ENCODE measurements at places on chromosomes 2 and 18.

DNA sequence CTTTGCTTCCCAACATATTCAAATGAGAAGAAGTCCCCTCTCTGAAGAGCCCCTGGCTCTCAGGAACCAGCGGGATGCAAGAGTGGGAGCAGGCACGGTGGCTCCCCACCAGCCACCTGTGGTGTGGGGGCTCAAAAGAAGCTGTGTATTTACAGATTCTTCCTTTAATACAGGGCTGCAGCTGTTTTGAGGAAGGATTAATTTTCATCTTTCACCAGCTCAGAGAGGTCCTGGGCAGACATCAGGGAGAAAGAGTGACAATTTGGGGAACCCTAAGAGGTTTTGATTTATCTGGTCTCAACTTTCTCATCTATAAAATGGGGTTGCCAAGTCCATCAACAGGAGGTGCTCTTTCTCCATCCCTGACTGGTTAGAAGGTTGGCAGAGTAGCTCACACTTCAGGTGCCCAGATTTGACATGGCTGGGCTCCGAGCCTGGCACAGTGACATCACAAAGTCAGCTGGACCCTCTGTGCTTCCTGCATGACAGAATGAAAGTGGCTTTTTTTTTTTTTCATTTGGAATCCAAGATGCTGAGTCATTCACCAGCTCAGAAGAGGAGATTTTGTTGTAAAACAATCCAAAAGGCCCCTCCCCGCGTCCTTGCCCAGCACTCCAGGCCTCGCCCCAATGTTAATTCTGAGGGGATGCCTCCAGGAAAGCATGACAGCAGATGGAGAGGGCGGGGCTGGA lies 15.5 kb upstream of the SIX2 start:
- DNase-seq, result no peak

- DNase-seq, result no peak
Measured at GRCh38 chr2:165927774-165928173, 25.8 kb downstream of the TTC21B start.

DNA sequence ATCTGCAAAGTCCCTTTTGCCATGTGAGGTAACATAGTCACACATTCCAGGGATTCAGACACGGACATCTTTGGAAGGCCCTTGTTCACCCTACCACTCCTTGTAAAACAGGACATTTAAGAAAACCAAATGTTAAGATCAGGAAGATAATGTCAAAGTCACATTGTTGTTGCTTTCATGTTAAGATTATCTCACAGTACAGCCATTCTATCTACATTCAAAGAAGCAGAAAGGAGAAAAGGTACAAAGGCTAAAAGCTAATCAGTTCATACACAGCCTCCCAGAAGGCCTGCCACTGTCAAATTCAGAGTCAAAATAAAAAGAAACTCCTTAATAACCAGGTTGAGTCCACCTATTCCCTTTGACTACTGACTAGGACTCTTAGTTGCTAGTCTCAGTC lies 573.7 kb downstream of the ARHGAP15 start:
- no peak for DNase-seq

DNA sequence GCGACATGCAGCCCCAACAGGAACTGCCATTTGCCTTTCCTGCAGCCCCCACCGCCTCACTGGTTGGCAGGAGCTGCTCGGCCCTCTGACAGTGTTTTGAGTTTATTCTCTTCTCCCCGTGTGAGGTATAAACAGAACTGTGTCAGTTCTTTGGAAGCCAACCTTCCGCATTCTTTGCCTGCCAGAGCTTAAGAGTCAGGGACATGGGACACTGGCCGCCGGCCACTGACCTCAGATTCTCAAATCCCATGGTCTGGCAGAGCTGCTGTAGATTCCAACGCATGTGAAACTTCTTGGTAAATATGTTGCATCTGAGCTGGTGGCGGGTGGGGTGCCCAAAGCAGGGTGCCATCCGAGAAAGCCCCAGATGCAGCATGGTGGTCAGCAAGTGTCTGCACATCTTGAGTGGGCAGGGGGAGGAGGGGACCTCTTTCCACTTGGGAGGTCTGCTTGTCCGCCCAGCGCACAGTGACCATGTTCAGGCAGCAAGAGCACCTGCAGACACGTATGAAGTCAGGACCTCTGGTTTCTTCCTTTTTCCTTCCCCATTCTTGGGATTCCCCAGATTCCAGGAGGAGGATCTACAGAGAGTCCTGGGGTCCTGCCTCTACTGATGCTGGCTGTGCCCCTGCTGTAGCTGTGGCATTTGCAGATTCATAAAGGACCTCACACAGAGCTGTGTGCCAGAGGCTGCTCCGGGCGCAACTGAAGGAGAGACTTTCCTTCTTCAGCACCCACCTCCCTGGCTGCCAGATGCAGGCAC lies 23.8 kb downstream of the ASB18 start:
- DNase-seq, result no peak

DNA sequence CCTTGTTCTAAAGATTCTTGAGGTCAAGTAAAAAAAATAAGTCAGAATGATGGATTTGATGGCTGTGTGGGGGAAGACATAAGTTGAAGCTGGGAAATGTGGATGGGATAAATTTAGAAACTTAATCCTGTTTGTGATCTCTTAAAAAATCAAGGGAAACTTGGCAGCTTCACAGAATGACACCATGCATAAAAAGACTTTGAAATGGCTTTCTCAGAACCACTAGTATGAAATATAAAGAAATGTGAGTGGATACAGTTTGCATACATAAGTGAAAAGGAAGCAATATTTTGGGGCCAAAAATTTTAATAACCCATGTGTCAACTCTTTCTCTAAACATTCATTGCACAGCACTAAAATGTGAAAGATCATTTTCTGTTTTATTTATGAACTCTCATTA lies 21.7 kb downstream of the CDH19 start:
- DNase-seq, result no peak

DNA sequence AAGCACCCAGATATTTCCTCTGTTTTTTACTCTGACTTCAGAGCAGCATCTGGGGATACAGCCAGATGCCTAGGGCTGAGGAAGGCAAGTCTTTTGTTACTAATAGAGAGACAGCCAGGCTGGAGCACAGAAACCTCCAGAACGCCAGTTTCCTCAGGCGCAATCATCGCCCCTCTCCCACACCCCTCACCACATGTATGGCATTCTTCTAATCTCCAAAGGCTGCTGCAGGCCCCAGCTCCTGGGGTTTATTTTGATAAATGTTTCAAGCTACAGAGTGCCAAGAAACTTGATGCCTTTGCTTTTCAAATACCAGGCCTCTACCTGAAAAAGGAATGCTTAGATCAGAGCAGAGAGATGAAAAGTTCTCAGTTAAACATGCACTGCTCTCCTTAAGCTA lies 283.6 kb downstream of the RBM43 start:
- no peak for DNase-seq

DNA sequence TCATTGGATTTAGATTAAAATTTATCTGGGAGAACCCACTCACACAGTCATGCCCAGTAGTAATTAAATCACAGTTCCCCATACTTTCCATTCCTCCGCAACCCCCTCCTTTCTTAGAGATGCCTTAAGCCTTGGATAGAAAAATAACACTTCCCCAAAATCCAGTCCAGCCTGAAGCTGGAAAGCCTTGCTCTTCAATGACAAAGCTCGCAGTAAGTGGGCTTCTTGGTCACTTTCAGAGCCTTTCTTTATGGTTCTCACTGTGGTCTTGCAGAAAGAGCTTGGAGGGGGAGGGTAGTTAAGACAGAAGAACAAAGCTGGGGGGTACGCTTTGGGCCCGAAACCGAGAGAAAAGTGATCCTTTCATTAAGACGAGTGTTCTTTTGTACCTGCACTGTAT lies 802.1 kb upstream of the POU3F3 start:
- DNase-seq, result no peak

- DNase-seq, result no peak
Measured at GRCh38 chr2:135132314-135132713, 80.2 kb downstream of the RAB3GAP1 start.

GRCh38 chr2:47310801-47311560 lies 92.0 kb upstream of the MSH2 start:
- DNase-seq, result no peak

- no peak for DNase-seq
Measured at GRCh38 chr18:77095391-77096371, 36.9 kb downstream of the MBP start.

GRCh38 chr18:76447258-76447890 lies 47.7 kb downstream of the ZNF516 start:
- no peak for DNase-seq

GRCh38 chr18:47901624-47902362 lies 28.7 kb downstream of the SMAD2 start:
- DNase-seq, result no peak

DNA sequence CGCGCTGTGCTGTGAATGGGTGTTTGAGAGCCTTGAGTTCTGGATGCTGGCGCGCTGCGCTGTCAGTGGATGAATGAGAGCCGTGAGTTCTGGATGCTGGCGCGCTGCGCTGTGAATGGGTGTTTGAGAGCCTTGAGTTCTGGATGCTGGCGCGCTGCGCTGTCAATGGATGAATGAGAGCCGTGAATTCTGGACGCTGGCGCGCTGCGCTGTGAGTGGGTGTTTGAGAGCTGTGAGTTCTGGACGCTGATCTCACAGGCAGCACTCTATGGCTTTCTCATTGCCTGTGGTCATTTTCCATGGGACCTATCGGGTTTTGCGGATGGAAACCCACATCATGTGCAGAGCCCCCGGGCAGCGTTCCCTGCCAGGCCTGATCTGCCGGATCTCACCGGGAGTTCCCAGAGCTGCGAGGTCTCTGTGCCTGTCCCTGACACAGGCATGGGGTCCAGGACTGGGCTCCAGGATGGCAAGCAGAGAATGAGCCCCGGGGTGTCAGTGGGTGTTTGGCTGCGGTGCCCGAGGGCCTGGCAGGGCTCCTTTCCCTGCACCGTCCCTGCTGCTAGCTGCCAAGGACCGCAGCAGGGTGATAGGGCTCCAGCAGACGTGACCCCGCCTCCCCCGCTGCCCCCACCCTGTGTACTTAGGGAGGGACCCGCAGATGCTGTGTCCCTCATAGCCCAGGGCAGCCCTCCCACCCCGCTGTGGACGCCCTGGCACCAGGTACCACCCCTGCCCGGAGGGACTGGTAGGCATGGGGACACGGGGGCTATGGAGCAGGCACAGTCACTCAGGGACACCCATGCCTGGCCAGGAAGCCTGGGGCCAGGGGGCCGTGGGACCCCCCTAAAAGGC lies 9.7 kb downstream of the PDCD1 start:
- DNase-seq, result no peak

DNA sequence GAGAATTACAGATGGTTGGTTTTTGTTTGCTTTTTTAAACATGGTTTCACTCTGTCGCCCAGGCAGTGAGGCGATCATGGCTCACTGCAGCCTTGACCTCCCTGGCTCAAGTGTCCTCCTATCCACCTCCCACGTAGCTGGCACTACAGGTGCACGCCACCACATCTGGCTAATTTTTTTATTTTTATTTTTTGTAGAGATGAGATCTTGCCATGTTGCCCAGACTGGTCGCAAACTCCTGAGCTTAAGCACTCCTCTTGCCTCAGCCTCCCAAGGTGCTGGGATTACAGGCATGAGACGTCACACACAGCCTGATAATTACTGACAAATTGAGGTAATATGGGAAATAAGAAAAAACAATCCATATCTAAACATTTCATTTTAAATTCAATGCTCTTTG lies 110.5 kb upstream of the ZSWIM2 start:
- DNase-seq, result no peak

DNA sequence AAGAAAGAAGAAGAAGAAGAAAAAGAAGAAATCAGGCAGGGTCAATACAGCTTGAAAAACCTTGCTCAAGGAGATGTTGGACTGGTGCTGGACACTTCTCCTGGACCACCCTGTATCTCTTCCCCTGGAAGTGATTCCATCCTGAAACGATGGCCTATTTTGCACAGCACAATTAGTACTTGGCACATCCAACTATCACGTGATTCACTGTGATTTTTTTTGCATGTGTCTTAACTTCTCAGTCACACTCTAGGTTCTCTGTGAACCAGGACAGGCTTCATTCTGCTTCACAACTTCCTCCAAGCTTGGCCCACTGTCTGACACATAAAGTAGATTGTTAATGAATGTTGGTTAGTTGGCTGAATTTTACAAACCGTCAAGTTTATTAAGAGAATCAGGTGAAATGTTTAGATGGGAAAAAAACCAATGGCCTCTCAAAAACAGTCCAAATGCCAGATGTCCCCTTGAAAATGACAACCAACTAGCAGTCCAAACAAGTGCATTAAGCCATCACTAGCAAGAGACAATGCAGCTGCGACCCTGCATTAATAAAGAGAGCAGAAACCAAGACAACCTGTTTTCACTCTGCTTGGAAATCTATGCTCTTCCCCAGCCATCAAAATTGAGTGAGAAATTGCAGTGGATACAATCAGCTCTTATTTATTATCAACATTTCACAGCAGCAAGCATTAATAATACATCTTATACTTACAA lies 300.0 kb upstream of the CHAC2 start:
- no peak for DNase-seq

GRCh38 chr2:132599556-132599955 lies 70.4 kb downstream of the LYPD1 start:
- DNase-seq, result no peak

DNA sequence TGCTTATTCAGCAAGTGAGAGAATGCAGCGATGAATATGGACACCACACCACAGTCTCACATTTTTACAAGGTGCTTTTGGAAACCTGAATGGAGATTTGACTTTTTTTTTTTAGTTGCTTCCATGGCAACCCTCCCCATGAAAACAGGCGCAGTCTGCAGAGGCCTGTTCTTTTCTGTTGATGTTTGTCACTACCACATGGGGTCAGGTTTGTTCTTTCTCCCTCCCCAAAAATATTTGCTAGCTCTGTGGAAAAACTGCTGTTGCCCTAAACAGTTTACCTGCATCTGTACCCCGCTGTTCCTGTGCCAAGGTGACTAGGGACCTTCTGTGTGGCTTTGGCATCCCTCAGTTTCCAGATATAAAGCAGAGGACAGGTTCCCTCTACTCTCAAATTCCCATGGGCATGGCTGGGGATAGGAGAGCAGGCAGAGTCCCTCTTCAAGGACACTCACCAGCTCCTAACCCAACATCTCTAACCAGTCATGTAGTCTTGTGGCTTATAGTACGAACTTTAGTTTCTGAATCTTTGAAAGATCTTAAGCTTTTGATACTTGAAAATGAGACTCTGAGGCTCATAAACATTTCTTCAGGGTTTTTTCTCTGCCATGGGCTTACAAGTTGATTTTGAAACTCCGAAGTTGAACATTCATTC lies 14.7 kb upstream of the MAPRE2 start:
- no peak for DNase-seq

GRCh38 chr18:11105463-11105862 lies 43.9 kb downstream of the PIEZO2 start:
- no peak for DNase-seq

GRCh38 chr2:240930631-240931318 lies 24.6 kb downstream of the CROCC2 start:
- DNase-seq, result no peak

- DNase-seq, result no peak
Measured at GRCh38 chr2:105418522-105418921, 19.7 kb upstream of the FHL2 start.

GRCh38 chr18:69622961-69623360 lies 222.3 kb downstream of the DOK6 start:
- no peak for DNase-seq

GRCh38 chr2:29304399-29305060 lies 189.3 kb downstream of the CLIP4 start:
- DNase-seq, result no peak
